ENCODE measurements at places on chromosomes 16 and 17.

- DNase-seq = no peak
Measured at GRCh38 chr17:51085150-51085805, 35.4 kb downstream of the SPAG9 start.

DNA sequence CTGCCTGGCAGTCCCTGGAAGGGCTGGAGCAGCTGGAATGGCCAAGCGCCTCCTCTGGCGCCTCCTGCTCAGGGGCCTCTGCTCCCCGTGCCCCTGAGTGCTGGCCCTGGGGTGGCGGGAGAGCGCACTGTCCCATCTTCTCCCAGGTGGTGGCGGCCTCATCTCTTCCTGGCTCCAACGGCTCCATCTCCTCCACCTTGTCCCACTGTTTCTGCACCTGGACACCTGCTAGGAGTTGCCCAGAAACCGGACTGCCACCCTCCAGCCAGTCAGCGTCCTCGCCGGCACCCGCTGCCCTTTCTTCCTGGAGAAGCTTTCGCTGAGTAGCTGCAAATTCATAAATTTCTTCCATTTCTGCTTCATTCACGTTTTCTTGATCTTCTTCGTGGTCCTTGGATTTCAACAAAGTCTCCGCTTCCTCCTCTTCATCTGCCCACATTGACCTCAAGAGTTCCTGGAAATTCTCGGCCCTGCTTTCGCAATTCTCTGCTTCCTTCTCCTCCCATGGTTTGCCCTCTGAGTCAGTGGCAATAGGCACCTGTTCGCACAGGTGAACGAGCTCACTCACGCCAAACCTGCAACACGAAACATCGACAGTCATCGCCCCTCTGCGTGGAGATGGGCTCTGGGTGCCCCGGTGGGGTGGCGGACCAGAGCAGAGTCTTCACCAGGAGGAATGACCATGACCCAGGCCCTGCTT is 13.7 kb upstream of the NLRC3 start:
- DNase-seq = no peak

- DNase-seq = no peak
Measured at GRCh38 chr17:3904501-3904900, 11.6 kb upstream of the CAMKK1 start.

DNA sequence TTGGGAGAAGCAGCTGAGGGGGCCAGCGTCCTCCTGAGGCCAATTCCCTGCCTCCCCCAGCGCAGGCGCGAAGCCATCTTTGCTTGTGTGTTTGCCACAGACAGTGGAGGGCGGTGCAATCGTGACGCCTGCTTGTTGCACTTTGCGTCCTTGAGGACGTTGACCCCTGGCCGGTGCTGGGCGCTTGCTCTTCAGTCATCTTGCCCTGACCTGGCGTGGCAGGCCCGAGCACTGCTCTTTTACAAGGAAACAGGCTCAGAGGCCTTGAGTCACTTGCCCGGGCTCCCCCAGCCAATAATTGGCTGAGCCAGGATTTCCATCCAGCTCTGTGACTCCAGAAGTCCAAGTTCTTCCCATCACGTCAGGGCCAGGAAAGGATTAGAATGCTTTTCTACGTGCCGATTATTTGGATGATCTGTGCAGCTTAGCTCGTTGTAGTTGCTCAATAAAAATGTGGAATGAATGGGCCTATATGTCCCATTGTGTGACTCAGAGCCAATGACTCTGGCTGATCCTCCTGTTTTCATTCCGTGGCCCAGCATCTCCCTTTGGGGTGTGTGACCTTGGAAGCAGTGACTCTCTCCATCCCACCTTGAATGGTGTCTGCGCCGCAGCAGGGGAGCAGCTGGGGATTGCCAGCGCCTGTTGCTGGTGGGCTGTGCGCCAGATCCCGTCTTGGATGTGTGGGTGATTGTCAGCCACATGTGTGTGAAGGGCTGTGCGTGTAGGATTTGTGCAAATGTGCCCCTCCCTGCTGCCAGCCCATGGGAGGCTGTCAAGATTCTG is 214.1 kb downstream of the SEC14L1 start:
- DNase-seq = no peak

- DNase-seq = no peak
Measured at GRCh38 chr17:31598921-31599571, 207.6 kb downstream of the RAB11FIP4 start.

- no peak for DNase-seq
Measured at GRCh38 chr17:74815550-74816370, 39.6 kb upstream of the NAT9 start.

GRCh38 chr17:19311421-19312215 is 50.9 kb downstream of the B9D1 start:
- no peak for DNase-seq

GRCh38 chr16:28524681-28525171 is 14.0 kb downstream of the NUPR1 start:
- DNase-seq = no peak

- DNase-seq = no peak
Measured at GRCh38 chr16:24094660-24095059, 161.5 kb upstream of the CACNG3 start.

- no peak for DNase-seq
Measured at GRCh38 chr16:51535591-51535990, 384.5 kb upstream of the SALL1 start.

DNA sequence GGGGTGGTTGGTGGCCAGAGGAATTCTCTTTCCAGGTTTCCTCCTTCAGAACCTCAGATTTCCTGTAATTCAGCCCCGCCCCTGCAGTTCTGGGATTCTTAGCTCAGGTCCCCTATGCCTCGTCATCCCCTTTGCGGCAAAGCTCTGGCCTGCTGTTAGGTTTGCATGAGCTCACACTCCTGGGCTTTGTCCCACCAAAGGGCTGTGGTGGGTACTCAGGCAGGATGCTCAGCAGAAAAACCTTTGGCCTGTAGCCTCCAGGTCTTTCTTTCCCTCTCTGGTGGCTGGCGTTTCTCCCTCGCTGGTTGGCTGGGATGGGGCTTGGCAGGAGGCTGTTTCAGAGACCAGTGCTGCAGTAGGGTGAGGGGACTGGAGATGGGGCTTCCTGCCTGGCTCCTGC is 9.6 kb upstream of the PLEKHG4 start:
- DNase-seq = no peak

- no peak for DNase-seq
Measured at GRCh38 chr16:48790151-48790550, 180.2 kb upstream of the N4BP1 start.

DNA sequence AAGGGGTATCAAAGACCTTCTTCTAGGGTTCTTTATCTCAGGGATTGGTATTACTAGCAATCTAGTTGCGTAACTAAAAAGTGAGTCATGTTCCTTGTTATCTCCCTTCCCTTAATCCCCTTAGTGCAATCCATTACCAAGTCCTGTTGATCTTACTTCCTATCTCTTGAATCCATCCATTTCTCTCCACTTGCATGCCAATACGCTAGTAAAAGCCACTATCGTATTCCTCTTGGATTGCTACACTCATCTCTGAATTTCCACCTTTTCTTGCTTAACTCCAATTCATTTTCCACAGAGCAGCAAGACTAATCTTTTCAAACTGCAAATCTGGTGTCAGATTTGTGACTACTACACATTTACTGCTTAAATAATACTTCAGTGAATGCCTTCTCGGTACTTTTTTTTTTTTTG is 1.8 kb upstream of the ADAT1 start:
- DNase-seq = no peak

GRCh38 chr16:73321853-73322252 is 273.9 kb upstream of the ZFHX3 start:
- DNase-seq = no peak

DNA sequence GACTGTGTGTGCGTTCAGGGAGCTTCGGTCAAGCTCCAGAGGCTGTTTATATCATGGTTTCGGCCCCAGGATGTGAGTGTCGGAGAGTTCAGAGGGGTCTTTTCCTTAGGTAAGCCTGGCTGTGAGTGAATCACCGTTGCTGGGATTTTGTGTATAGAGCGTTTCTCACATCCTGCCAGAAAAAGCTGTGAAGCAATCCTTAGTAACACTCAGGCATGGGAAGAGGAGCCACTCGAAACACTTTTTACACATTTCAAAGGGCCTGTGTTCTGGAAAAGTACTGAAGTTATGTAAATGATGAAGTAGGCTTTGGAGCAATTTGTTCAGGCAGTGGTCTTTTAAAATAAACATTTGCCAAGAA is 662 bp downstream of the PGS1 start:
- DNase-seq = no peak

- no peak for DNase-seq
Measured at GRCh38 chr16:57575468-57576277, 33.2 kb downstream of the ADGRG5 start.

- DNase-seq = no peak
Measured at GRCh38 chr16:15639061-15639568, 3.8 kb downstream of the MARF1 start.

All from activated CD4-positive, alpha-beta T cell treated with anti-CD3 and anti-CD28 coated beads, Interleukin-2, amount 50 U/mL, for 24 hours (primary cell).